ENCODE measurements at places on chromosomes 13 and 19.

DNA sequence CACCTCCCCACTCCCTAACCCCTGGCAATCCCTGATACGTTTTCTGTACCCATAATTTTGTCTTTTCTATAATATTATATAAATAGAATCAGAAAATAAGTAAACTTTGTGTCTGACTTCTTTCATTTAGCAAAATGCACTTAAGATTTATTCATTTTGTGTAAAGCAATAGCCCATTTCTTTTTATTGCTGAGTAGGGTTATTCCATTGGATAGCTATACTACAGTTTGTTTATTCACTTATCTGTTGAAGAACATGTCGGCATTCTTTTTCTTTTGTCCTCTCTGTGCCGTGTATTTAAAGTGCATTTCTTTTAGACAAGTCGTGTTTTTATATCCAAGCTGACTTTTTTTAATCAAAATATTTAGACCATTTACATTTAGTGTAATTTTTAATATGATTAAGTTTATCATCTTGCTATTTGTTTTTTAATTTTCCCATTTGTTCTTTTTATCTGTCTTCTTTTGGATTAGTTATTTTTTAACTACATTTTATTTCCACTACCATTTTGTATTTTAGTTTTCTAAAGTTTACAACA, 176.4 kb upstream of the TSHZ3 start:
- no peak for DNase-seq

DNA sequence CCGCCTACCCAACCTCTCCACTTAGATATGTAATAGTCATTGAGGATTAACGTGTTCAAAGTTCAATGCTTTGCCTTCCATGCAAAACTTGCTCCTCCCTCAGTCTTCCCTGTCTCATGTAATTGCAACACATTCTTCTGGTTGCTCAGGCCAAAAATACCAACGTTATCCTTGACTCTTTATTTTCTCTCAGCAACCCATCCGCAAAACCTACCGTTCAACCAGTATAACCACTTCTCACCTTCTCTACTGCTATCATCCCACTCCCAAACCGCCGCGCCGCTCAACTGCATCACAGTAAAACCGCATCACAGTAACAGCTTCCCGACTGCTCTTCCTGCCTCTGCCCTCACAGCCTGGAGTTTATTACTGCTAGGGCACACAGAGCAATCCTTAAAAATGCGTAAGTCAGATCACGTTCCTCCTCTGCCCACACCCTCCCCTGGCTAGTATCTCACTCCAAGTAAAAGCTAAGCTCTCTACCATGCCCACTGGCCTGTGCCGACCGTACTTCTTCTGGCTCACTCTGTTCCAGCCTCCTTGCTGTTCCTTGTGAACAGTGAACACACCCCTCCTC, 8.2 kb downstream of the MTIF3 start:
- peak; percentile 5 for DNase-seq

DNA sequence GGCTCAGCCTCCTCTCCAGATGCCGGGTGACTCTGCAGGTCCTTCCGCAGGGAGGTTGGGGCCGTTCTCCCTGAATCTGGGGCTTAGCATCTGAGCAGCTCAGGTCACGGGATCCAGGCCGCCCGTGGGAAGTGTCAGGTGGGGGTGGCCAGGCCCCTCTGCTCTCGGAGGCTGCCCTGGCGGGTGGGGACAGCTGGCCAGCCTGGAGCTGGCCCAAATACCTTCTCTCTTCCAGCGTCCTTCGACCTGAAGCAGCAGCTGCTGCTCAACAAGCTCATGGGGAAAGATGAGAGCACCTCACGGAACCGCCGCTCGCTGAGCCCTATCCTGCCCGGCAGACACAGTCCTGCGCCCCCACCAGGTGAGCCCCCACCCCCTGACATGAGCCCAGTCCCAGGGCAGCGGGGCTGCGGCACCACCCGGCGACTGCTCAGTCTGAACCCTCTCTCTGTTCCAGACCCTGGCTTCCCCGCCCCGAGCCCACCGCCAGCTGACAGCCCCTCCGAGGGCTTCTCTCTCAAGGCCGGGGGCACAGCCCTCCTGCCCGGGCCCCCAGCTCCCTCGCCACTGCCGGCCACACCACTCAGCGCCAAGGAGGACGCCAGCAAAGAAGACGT, 19.1 kb downstream of the PEX11G start:
- DNase-seq, result no peak

GRCh38 chr13:40565282-40566148, 100.9 kb downstream of the FOXO1 start:
- no peak for DNase-seq

DNA sequence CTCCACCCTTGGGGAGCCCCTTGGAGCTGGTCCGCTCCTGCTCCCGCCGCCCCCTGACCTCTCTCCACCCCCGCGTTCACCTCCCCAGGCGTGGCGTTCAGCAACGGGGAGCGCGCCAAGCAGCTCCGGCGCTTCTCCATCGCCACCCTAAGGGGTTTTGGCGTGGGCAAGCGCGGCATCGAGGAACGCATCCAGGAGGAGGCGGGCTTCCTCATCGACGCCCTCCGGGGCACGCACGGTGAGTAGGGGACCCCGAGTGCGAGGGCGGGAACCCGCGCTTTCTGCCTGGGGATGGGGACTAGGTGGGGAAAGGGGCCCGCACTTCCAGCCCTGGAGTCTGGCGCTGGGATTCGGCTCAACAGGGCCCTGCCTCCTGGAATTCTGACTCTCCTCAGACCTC, 1.7 kb downstream of the CYP2A13 start:
- DNase-seq, result no peak

DNA sequence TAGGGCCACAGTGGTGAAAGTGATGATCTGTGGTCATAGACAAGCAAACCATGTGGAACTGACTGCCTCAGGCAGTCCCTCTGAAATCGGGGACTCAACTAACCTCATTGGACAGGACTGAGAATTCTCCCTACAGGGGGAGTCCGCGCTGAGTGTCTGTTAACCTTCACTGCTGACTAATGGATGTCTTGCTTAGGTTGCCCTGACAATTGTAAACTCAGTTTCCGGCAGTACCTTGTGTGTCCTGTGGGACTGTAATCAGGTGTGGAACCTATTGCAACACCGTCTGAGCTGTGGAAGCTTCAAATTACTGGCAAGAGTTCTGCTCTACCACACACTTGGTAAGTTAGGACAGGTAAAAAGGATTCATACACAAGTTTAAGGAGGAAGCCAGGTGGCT, 21.8 kb downstream of the ZNF77 start:
- no peak for DNase-seq

GRCh38 chr19:8552810-8553209, 24.4 kb downstream of the MYO1F start:
- DNase-seq, result no peak

GRCh38 chr13:53920916-53921315, 892.3 kb downstream of the OLFM4 start:
- no peak for DNase-seq

- DNase-seq, result no peak
These were observed 2.1 kb downstream of the UNC13A start for GRCh38 chr19:17686023-17686521.

All from inflammatory macrophage (primary cell).